ENCODE measurements at places on chromosomes 1 and 21.

DNA sequence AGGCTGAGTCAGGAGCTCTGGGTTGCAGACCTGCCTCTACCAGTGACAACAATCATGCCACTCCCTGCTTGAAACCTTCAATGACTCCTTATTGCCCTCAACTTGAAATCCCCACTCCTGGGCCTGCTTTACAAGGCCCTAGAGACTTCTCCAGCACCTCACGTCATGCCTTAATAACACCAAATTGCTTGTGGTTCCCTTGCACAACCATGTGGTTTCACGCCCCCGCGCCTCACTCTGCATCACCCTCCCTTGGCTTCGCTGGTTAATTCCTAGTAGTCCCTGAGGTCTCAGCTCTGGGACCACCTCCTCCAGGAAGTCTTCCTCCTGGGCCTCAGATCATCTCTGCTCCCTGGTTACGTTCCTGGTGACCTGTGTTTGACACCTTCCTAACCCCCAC lies 33.0 kb downstream of the EPHA2 start:
- DNase-seq = no peak

GRCh38 chr21:30674312-30674711 lies 31.6 kb downstream of the KRTAP20-3 start:
- no peak for DNase-seq

- no peak for DNase-seq
Measured at GRCh38 chr1:30513396-30514136, 209.8 kb downstream of the MATN1 start.

GRCh38 chr21:31347435-31348032 lies 3.5 kb upstream of the TIAM1 start:
- DNase-seq = peak; percentile 32

Measured in forelimb muscle (tissue), 1 donor.